ENCODE measurements at places on chromosomes 12 and 14. TPM values are rescaled to one million over a fixed set of nuclear protein-coding genes. Genes with fewer than 3 reads are reported as not detected.

DNA sequence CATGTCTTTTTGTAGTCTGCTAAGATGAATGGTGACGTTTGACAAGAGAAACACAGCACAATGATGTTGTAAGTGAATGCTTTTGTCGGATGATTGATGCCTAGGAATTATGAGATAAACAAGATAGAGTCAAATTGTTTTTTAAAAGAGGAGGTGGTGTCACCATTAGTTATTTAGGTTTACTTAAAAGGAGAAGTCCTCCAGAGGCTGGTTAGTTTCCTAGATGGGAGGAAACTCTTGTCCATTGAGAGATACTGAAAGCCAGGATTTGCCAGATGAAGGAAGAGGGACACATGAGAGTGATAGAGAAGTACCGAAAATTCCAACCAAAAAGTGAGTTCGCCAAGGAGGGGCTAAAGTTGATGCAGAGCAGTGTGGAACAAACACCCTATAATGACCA lies at the start of gene OR10G2:
TSS of gene OR10G2 (minus strand) at position 101 of the 400 bp plus-strand sequence. CDS start at position 3, 98 bp downstream.
- no peak within 1 kb of the TSS for H3K4me3 ChIP-seq
- no peak for DNase-seq
- H3K27me3 ChIP-seq: peaks cover 3% of the 10 kb centered on the region

GRCh38 chr14:63134801-63135200 lies 69.4 kb upstream of the RHOJ start:
- H3K36me3 ChIP-seq: no peaks in the 10 kb centered on the region
- no peak for DNase-seq
- peaks cover 4% of the 10 kb centered on the region for H3K27me3 ChIP-seq
- no peak overlapping the region for H3K27ac ChIP-seq
- no peaks in the 10 kb centered on the region for H3K4me1 ChIP-seq
- no peak overlapping the region for H3K4me3 ChIP-seq

DNA sequence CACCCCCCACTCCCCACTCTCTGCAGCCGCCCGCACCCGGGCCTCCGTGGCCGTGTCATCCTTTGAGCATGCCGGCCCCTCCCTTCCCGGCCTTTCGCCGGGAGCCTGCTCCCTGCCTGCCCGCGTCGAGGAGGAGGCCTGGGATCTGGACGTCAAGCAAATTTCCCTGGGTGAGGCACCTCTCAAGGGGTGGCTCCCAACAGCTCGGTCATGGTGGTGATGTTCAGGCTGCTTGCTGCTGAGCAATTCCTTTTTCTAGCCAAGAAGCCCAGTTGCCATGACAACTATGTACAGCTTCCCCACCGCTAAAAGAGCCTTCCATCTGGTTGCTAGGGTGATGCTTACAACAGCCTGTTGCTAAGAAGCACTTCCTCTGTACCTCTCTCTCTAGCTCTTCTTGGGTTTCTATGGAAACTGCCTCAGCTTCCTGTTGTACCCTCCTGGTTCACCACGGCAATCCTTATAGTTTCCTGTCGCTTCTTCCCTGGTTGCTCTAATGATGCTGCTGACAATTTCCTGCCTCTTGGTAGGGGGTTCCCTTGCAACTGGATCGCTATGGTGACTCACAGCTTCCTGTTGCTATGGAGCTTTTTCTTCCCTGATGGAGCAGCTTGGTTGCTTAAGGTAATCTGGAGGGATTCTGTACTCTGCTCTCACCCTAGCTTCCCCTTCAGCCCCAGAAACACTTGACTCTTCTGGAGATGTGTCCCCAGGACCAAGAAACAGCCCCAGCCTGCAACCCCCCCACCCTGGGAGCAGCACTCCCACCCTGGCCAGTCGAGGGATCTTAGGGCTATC lies 11.0 kb downstream of the ZNF219 start:
- no peak for DNase-seq
- H3K36me3 ChIP-seq: no peaks in the 10 kb centered on the region
- no peaks in the 10 kb centered on the region for H3K27me3 ChIP-seq
- H3K4me3 ChIP-seq: no peak overlapping the region
- peaks cover 20% of the 10 kb centered on the region for H3K4me1 ChIP-seq

DNA sequence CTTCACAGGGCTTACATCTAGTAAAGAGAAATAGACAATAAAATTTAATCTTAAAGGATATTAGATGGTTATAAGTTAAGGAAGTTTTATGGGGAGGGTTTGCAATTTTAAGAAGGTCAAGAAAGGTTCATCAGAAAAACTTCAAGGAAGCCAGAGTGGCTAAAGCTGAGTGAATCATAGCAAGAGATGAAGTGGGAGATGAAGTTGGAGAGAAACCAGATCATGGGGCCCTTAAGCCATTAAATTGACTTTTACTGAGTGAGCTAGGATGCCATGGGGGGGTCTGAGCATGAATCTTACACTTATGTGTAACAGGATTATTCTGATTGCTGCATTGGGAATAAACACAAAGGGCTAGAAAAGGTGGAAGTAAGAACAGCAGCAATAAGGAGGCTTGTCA lies 189.2 kb downstream of the LRIG3 start:
- no peaks in the 10 kb centered on the region for H3K27me3 ChIP-seq
- H3K4me3 ChIP-seq: no peak overlapping the region
- H3K36me3 ChIP-seq: no peaks in the 10 kb centered on the region
- H3K27ac ChIP-seq: no peak overlapping the region
- DNase-seq: no peak

DNA sequence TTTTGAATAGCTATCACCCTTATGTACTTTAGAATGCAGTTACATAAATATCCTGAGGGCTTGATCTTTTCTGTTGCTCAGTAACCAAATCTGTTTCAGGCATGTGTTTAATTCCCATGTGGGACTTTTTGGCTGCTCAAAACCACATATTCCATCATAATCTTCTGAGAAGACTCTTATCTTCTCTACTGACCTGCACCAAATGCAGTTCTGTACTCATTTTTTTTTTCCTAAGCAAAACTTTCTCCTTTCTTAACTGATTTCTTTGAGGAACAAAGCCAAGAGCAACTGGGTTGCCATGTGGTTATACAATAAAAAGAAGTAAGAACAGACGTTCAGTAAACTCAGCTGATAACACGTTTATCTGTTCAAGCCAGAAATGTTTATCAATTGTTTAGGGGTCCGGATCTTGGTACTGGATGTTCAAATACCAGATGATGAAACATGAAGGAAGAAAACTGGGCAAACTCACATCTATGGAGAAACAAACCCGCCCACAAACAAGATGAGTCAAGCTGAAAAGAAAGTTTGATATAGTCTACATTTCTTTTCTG lies 50.1 kb downstream of the TMEM132C start:
- H3K4me1 ChIP-seq: no peaks in the 10 kb centered on the region
- no peak overlapping the region for H3K27ac ChIP-seq
- H3K27me3 ChIP-seq: no peaks in the 10 kb centered on the region
- no peak for DNase-seq

DNA sequence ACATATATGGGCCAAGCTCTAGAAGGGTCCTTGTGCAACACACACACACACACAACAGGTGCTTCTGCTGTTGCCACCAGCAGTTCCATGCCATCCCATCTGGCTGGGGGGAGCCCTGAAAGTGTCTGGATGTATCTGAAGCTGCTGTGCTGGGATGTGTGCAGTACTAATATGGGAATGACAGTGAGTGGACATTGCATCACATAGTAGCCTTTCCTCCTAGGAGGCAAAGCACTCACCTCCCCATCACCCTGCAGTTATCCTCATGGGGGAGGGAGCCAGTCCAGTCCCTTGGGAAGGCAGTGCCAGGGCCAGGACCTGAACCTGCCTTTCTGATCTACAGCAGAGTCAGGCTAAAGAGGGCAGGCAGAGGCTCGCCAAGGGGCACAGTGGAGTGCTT lies 208.9 kb downstream of the CACNA1C start:
- H3K36me3 ChIP-seq: no peaks in the 10 kb centered on the region
- no peak overlapping the region for H3K27ac ChIP-seq
- H3K4me1 ChIP-seq: peaks cover 7% of the 10 kb centered on the region
- H3K4me3 ChIP-seq: no peak overlapping the region
- no peak for DNase-seq
- no peaks in the 10 kb centered on the region for H3K27me3 ChIP-seq

Gene ITGA7
- 1.4 TPM for total RNA-seq

GRCh38 chr12:27014085-27014858 lies at the start of gene TM7SF3:
Gene TM7SF3, minus strand, starts transcription at chr12:27014384. Its CDS starts 216 bp downstream, at chr12:27014168.
- peaks cover 3% of the 10 kb centered on the region for H3K36me3 ChIP-seq
- H3K4me3 ChIP-seq: peak within 1 kb of the TSS; percentile 91
- DNase-seq: peak; percentile 96
- peaks cover 49% of the 10 kb centered on the region for H3K4me1 ChIP-seq
- peak within 1 kb of the TSS; percentile 94 for H3K27ac ChIP-seq

Gene AMIGO2
- 14.1 TPM for total RNA-seq

All from activated B cell treated with CpG ODN at 0.5 μM for 24 hours (primary cell).